HT1080 (cell line): ENCODE measurements at places on chromosomes 6 and 20.

- no peak for DNase-seq
These were observed 5.0 kb downstream of the PCMT1 start for GRCh38 chr6:149754548-149754947.

- no peak for DNase-seq
These were observed 37.7 kb downstream of the TRIM27 start for GRCh38 chr6:28886079-28886439.

DNA sequence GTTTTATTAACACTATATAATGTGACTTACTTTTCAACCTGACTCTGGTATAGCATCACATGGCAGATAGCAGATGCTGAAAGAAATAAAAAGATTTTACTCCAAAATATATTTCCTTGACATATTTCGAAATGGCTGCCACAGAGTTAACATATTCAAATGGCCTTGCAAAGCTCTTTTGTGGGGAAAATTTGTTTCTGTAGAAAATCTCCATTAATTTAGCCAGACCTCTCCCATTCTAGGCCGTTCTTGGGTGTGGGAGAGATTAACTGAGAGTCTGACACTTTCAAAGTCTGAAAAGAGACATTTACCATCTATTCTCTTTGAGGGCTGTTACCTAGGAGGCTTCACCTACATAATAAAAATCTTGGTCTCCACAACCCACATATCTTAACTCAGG lies 217.2 kb downstream of the OTOR start:
- no peak for DNase-seq

DNA sequence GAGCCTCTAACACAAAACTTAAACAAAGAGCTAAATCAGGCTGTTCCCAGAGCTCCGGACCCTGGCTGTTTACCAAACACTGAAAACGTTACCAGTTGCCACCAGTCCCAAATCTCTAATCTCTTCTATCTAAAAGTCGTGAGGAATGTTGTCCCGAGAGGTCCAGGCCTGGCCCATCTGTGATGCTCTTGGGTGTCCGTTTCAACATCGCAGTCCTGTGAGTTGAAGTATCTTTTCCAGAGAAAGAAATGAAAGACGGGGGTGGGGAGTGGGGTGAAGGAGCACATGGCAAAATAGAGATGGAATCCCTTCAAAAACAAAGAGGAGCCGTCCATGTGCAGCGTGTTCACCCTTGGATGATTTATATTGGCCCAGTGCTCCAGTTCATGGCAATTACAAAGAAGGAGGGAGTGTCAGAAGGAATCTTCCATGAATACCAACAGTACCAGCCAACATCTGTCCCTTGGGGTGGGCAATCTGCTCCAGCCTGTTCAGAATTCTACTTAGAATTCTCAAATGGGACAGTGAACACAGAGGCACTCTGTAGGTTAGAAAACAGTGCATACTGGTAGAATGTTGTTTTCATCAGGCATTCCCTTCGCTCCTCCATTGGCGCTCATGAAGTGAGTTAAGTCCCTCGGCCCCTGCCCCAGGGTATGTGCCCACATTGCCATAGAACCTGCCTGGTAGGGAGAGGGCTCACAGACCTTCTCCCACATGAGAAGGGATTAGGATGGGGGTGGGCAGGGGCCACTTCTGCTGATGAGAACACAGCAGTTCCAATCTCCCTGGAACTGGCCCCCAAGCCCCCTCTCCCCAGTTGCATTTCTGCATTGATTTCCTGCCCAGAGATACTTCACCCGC lies 112.1 kb downstream of the LY86 start:
- no peak for DNase-seq

- DNase-seq, result no peak
These were observed 30.6 kb upstream of the CCDC167 start for GRCh38 chr6:37530297-37530696.

- peak; percentile 77 for DNase-seq
These were observed 108.3 kb upstream of the PHACTR1 start for GRCh38 chr6:12608016-12608860.

DNA sequence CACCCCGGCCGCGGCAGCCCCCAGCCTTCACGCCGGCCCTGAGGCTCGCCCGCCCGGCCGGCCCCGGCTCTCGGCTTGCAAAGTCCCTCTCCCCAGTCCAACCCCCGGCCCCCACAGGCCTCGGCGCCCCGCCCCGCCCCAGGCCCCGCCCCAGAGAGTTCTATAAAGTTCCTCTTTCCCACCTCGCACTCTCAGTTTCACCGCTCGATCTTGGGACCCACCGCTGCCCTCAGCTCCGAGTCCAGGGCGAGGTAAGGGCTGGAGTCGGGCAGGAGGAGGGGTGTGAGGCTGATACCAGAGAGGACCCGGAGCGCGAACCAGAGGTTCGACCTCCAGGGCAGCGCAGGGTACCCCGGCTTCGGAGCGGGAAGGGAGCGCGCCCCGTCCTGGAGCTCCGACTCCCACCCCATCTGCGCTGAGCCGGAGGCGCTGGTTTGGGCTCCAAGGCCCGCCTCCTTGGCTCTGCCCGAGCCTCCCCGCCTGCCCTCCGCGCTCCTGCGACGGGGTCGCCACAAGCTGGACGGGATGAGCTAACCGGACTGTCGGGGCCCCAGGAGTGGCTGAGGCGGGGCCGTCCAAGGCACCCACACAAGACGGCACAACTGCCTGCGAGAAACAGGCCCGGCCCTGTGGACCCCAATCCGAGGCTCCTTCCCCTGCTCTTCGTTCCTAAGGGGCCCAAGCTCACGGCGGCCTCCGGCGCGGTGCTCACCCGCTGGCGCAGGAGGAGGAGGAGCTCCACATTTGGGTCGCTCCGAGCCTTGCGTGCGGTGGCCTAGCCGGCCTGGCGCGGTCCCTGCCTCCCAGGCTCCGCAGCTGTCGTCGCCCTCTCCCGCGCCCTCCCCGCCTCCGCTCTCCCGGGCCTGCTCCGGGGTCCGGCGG lies at the start of gene IRF4:
Gene IRF4 (plus strand): TSS at position 194 of the 882 bp plus-strand sequence. CDS start 1,401 bp downstream, outside the sequence.
- no peak for DNase-seq

DNA sequence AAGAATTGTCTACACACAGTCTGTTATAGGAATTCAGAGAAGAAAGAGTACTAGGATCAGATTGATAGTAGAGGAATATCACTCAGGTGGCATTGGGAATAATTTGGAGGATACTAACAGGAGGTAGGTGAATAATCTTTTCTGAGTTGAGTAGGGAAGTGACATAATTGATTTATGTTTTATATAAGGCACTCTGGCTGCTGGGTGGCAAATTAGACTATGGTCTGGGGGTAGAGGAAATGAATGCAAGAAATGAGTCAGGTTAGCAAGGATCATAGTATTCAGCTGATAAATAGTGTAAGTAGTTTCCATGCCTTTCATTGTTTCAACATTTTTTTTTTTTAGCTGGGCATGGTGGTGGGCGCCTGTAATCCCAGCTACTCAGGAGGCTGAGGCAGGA lies 113.3 kb downstream of the CDKAL1 start:
- DNase-seq, result peak; percentile 19
